Effector memory CD8-positive, alpha-beta T cell (primary cell): ENCODE measurements at places on chromosomes 7 and 10.

DNA sequence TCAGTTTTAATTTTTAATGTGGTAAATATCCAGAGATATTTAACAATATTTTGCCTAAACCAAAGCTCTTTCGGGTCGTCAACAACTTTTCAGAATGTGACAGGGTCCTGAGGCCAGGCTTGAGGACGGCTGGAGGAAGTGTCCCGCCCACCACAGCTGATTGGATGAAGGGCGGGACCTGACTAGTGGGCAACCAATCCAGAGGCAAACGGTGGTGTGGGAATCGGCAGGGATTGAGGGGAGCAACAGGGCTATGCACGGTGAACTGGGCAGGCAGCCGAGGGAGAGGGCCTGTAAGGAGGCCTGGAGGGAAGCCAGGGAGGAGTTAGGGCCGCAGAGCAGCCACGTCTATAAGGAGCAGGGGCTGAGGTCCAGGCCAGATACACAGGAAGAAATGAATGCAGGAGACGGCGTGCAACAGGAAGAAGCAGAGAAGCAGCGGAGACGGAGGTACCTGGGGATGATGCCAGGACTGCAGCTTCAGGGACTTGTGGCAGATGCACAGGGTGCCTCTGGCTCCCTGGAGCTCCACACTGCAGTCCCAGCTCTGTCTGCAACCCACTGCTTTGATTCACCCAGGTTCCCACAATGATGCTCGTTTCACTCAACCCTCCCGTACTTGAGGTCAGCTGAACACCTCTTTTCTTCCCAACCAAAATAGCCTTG lies 46.1 kb upstream of the ZMIZ1 start:
- no peak for DNase-seq

DNA sequence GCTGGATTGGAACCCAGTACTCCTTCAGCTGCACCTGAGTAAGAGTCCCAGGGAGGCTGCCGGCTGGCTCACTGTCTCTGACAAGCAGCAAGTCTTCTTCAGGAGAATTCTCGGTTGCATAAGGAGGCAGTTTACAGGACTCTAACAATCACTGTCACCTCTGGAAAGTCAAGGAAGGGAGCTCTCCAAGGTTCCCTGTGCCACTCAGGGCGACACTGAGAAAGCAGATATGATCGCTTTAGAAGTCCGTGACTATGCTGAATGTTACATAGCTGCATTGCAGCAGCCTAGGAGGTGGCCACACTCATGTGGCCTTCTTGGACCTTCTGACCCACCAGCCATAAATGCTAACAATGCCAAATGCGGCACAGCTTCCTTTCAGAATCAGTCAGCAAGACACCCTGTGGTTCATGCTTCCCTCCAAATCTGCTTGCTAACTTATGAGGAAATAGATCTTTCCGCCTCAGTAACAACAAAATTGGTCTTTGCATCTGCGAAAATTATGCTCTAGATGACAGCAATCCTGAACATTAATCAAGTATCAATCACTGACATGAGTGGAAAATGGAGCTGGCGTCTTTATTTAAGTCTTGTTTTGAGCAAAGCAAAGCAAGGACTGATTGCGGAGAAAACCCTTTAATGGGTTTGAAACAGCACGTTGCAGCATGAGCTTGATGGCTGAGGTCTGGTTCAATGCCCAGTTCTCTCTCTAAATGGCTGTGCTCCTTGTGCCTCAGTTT lies 132.9 kb downstream of the ATXN7L1 start:
- DNase-seq: no peak

GRCh38 chr7:154652564-154652963 lies 350.4 kb downstream of the PAXIP1 start:
- no peak for DNase-seq

DNA sequence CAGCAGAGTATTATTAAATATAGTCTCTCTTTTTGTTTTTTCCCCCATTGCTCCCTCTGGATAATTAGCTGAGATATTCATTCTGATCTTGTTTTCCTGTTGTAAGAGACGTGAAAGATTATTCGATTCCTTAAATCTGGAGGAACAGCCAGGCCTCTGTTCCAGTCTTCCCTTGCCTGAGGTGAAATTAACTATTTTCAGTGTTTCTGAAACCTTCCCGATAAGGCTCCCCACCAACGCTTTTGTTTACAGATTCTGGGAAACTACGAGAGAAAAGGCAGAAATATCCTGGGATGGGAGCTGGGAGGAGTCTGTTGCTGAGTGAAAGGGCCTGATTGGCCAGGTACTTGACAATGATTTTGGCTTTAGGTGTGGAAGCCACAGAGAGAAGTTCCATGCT lies 63.6 kb upstream of the AGR3 start:
- no peak for DNase-seq

GRCh38 chr10:73262105-73262730 lies 9.8 kb upstream of the MRPS16 start:
- no peak for DNase-seq

- DNase-seq: no peak
Observed at GRCh38 chr7:103893350-103893749, 96.1 kb downstream of the RELN start.

GRCh38 chr10:51188866-51189265 lies 114.6 kb downstream of the PRKG1 start:
- DNase-seq: no peak

GRCh38 chr10:14507781-14508180 lies 177.1 kb upstream of the FRMD4A start:
- DNase-seq: no peak

DNA sequence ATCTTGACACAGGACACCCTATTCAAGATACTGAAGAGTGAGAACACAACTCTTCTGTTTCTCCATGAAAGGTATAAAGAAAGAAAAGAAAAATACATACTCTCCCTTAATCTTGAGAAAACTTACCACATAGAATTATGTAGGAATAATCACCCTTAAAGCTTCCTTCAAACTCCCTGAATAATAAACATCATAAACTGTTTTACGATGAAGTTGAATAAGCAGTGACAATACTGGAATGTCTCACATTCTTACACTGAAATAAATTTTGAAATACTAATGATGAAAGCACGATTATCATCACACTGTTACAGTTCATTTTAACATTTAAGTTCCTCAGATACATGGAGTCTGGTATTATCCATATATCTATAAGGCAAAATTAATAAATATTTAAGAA lies 306.2 kb downstream of the IPMK start:
- no peak for DNase-seq

DNA sequence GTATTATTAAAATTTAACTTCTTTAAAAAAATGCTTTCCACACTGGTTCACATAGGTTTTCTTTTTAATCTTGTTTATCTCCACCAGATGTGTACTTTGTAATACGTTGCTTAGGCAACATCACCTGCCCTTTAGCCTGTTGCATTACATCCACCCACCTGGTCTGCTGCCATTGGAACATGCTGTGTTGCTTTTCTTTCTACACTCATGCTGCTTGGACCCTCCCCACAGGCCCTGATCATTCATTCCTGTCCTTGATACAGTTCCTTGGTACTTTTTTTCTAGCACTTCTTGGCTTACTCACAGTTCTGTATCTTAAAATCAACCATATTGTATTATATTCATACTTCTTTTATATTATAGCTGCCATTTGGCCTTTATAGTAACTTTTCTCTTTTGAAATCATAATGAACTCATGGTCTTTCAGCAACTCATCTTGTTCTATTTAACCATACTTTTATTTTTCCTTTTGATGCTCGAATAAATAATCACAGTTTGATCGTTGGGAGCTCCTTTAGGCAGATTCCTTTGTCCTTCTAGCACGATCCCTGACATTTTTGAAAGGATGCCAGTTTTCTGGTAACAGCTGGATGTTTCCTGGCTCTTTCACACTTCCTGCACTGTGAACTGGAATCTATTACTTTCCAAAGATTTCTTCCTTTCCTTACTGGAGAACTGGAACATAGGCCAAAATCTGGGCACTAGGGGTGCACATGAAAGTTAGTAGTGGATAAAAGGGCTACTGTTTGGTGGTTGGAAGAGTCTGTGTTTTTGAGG lies 125.1 kb downstream of the CDK14 start:
- DNase-seq: no peak

DNA sequence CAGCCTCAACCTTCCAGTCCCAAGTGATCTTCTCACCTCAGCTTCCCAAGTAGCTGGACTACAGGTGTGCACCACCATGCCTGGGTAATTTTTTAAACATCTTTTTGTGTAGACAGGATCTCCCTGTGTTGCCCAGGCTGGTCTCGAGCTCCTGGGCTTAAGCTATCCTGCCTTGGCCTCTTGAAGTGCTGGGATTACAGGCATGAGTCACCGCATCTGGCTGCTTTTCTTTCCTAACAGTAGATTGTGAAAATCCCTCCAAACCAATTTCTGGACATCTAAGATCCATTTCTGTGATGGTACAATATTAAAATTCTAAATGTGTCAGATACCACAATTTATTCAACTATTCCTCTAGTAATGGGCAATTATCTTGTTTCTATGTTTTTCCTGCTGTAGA lies 38.7 kb downstream of the RAB18 start:
- DNase-seq: no peak

DNA sequence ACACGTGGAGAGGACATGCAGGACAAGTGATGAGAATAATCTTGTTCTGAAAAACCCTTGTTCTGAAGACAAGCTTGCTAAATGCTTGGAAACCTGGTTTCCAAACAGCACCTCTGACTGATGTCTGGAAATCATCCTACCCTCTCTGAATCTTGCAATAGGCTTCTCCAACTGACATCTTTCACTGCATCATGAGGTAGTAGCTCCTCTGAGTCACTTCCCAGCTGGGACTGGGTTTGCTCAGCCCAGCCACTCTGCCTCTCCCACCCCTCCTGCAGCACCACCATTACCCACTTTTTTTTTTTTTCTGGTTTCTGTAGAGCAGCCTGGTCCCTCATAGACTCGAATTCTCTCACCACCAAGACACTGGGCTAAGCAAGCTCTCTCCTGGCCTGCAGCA lies 919.8 kb downstream of the GRID1 start:
- DNase-seq: no peak

DNA sequence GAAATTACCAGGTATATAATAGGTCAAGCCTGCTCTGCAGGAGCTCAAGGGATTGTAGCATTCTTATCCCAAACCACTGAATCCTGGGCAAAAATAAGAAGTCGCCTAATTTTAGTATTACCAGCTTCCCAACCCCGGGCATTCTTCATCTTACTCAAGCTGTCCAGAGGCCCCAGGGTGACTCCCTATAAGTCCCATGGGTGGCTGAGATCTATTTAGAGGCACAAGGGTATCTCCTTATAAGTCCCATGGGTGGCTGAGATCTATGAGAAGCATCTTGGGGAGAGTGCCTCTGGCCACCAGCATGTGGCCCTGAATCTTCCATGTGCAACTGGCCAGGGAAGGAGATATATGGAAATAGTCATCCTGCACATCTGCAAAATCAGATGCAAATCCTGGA lies 38.9 kb downstream of the PRSS2 start:
- DNase-seq: no peak
